CD4-positive, CD25-positive, alpha-beta regulatory T cell (primary cell): ENCODE measurements at places on chromosomes 2 and 18.

DNA sequence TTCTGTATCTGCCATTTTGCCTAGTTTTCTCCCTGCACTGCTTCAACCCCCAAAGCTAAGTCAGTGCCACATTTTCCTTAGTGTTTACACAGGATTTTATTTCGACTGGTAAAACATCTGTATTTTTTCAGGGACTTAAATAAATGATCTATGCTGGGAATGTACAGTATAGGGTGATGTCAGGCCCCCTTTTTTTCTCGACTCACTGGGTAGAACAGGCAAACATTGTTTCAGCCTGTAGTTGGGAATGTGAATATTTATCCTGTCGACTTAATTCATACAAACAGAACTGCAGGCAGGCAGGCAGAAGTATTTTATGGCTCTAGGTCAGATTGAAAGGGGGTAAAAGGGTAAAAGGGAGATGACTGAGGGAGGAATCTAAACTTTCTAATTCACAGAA lies 123.5 kb upstream of the ZFP36L2 start:
- DNase-seq = no peak

DNA sequence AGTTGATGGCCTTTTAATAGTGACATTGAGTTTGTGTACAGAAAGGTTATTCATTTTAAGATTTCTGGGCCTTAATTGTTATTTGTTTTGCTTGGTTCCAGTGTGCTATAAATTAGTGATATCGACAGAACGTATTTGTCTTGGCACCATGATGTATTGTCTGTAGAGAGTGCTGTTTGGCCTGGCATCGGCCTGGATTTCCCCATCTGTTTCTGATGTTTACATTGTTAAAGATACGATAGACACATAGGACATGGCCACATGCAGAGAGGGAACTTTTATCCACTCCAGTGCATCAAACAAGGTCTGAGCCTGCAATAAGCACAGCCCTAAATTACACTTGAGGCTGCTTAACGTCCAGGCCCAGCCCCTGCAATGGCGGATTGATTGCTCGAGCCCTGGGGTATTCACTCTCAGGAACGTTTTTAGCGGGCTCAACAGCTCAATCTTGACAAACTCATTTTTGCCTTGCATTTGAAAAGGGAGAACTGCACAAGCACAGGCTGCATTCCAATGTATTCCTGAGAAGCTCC lies 144.7 kb downstream of the SLC4A3 start:
- no peak for DNase-seq

DNA sequence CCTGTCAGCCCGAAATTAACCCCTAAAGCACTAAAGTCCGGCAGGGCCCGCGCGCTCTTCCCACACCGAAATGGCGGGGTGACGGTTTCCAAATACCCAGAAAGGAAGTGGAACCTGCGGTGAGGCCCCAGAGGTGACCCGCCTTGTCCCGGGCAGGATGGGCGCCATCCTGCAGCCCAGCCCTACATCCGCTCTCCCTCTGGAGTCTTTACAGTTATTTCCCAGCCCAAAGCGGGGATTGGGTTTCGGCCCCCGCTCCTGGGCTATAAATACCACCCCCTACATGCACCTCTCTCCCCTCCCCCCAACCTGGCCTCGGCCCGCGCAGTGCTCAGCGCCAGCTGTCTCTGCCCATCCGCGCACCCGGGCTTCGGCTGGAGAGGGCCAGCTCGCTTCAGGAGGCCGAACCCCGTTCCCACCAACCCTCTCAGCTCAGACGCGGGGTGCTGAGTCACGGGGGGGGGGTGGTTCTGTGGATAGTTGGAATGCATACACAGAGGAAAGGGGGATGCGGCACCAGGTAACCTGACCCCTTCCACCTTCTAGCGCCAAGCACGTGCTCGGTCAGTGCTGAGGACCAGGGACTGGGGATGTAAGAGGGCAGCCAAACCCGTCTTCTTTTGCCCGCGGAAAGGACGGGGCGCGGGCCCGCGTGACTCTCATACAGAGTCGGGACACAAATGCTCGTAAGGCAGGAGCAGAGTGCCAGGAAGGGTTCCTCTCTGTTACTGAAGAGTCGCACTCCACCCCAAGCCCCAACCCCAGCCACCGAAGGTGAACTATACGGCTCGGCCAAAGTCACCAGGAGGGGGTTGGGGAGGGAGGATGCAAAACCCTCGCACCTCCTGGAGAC lies at the start of gene TUBA4B:
TUBA4B (plus strand) TSS at position 344 of the 853 bp plus-strand sequence; CDS start at position 509, 165 bp downstream.
- DNase-seq = peak; percentile 51

DNA sequence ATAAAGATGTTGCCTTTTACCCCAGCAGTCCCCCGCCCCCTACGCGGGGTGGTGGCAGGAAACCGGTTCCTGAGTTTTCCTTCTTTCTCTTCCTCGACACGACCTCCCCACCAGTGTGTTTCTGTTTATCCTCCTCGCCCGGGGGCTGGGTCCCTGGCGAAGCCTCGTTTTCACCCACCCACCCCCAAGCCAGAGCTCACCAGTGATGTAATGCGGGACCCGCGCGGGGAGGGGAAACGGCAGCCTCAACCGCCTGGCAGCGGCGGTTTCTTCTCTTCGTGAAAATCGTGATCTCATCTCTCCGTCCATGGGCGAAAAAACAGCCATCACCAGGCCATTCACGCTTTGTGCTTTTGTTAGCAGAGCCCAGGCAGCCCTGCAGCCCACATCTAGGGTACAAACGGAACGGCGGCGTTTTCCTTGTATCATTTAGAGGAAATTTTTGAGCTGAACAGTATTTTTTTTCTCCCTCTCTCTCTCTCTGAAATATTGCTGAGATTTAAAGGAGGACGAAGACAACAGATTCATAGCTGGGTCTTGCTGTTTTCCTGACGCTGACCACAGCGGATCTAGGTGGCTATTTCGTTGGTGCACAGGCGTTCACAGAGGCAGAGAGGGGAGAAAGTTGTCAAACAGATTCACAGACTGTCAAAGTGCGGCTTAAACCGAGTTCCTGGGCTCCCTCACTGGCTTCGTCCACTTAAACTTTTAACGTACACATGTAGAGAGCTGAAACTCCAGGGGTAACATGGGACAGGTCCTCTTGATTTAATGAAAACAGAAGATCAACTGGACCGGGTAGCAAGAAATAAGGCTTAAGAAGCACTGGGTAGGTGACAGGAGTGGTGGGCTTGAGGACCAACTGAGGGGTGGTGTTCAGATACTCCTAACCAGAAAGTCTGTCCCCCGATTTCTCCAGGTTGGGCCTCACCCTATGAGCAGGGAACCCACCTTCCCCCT lies 21.9 kb upstream of the PAX3 start:
- DNase-seq = no peak

GRCh38 chr18:34604591-34604990 lies 105.5 kb upstream of the DTNA start:
- DNase-seq = no peak

DNA sequence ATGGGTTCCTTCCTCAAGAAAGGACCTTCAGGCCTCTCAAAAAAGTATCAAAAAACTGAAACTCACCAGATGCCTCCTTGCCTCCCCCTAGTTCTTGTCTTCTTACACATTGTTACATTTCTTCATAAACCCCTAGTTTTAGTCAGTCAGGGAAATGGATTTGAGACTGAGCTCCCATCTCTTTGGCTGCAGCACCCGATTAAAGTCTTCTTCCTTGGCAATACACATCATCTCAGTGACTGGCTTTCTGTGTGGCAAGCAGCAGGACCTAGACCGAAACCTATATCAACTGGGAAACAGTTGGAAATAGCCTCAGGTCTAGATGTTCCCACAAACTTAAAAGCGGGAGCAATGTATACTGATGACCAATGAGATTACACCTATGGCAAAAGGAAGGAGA lies 512.2 kb upstream of the PKDCC start:
- no peak for DNase-seq
